ENCODE measurements at places on chromosomes 2 and 18.

- DNase-seq, result no peak
These were observed 28.0 kb downstream of the GCG start for GRCh38 chr2:162123806-162124758.

GRCh38 chr18:44536046-44536445, 144.6 kb upstream of the SETBP1 start:
- no peak for DNase-seq

GRCh38 chr2:72116081-72116533, 31.6 kb downstream of the CYP26B1 start:
- DNase-seq, result no peak

DNA sequence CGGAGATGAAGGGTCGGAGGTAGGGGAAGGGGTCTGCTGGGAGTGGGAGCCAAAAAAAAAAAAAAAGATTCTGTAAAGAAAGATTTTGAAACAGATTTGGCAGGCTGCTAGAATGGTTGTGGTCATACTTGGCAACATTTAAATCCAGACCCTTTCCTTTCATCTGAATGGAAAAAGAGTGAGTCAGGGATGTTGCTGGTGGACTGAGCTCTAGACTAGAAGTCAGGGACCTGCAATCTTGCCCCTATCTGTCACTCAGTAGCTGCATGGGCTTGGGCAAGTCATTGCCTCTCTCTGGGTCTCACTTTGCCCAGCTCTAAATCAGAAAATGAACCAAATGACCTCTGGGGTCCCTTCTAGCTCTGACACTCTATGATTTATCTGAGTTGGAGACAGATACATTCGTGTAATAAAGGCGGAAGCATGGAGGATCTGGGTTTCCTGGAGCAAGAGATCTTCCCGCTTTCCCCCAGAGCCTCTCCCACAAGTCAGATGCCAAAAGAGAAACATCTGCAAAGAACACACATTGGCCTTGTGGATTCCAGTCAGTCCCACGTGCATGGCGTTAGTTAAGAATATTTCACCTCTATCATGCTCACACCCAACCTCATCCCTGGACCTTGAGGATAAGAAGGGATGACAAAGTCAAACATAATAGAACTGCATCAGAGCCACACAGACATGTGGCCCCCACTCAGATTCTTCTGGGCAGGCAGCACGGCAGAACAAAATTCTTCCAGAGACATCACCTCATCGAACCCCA, 58.5 kb downstream of the ADD2 start:
- DNase-seq, result no peak

GRCh38 chr2:114001152-114001551, 111.3 kb downstream of the ACTR3 start:
- DNase-seq, result no peak

- no peak for DNase-seq
These were observed 196.9 kb downstream of the TNS1 start for GRCh38 chr2:217805668-217806481.

DNA sequence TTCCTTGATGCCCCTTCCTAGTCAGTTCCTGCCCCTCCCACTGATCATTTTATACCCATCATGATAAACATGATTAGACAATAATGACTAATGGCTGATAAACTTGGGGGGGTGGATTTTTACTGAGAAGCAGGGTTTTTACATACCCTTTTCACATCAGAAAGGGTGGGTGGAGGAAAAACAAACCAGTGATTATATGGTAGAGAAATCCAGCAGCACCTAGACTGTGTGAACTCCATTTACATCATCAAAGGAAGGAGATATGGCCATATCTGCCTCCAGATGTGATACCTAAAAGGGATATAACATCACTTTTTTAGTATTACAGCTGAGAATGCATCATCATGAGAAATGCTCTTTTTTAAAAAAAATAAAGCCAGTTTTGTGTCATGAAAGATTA, 89.9 kb downstream of the ANKRD12 start:
- no peak for DNase-seq

GRCh38 chr2:96669539-96670215, 27.1 kb downstream of the FER1L5 start:
- DNase-seq, result no peak

DNA sequence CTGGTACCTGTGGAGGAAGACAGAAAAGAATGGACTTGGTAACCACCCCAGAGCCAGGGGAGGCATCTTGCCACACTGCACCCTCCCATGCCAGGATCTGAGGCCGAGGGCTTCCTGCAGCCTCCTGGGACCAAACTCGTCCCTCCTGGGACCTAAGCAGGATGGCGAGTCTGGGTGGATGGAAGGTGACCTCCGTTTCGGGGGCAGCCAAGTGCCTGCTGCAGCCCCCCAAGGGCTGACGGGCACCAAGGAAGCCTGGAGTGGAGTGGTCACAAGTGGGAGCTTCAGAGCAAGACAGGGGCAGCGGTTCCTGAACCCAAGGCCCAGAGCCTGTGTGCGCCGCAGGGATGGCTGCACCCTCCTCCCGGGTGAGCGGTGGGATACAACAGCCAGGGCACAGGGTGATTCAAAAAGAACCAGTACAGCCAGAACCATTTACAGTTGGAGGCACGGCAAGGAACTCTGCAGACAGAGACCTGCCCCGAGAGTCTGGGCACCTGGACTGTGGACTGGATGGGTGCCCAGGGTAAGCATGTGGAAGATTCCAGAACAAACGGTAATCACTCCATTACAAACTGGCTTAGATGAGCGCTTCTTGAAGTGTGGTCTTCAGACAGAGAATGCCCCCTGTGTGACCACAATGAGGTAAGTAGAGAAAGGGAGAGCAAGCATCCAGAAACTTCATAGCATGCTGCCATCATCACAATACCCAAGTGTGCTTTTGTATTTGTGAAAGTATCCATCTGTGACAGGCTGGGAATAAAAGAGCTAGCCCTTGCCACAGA, 12.1 kb downstream of the HS1BP3 start:
- no peak for DNase-seq

GRCh38 chr18:1585881-1586488, 681.3 kb downstream of the ADCYAP1 start:
- DNase-seq, result no peak

Measured in activated gamma-delta T cell treated with anti-CD3 and anti-CD28 coated beads, Interleukin-2, amount 50 U/mL, for 16 hours (primary cell).